ENCODE measurements at places on chromosomes 3 and 15. TPM values are rescaled to one million over a fixed set of nuclear protein-coding genes. Genes with fewer than 3 reads are reported as not detected.

DNA sequence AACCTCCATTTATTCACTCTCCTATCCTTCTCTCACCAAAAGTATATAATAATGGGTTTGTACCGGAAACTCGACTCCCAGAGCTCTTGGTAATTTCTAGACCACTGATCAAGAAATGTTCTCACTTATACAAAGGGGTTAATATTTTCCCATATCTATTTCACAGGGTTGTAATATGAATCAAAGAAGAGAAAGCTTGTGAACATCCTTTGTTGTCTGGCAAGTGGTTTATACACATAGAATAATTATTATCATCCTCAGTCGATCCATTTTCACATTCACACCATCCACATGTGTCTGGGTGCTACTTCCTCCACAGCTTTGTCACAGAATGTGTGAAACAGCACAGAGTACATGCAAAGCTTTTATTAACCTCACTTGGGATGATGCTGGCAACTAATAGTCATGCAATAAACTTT lies 29.9 kb upstream of the STT3B start:
- DNase-seq, result no peak

GRCh38 chr15:67006083-67007065 lies 59.0 kb upstream of the SMAD3 start:
- DNase-seq, result no peak

GRCh38 chr3:52021489-52022268 lies 26.0 kb upstream of the RPL29 start:
- no peak for DNase-seq

DNA sequence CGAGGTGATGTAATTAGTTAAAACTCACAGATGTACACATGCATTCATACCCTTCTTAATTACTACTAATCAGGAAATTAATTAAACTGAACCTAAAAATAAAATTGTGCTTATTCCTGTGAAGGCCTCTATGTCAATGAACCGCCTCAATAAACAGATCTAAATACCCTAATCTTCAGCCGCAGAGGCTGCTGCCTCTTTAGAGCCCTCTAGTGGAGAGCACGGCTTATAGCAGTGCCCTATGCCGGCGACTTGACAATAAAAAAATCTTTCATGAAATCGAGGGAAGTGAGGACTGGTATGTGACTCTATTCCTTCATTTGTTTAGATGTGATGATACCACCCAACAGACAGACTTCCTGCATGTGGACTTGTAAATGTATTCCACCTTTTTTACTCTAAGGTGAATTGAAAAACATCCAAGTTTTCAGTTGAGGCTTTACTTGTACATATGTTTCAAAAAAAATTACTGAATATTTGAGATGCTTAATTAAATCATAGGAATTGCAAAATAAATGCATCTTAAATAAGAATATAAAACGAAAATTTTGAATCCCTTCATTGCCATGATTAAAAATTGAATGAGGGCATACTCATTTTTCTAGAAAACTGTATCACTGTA lies 8.3 kb upstream of the EPHA3 start:
- DNase-seq, result peak; percentile 43

- DNase-seq, result no peak
These were observed 93.5 kb upstream of the NR2F2 start for GRCh38 chr15:96237002-96237401.

DNA sequence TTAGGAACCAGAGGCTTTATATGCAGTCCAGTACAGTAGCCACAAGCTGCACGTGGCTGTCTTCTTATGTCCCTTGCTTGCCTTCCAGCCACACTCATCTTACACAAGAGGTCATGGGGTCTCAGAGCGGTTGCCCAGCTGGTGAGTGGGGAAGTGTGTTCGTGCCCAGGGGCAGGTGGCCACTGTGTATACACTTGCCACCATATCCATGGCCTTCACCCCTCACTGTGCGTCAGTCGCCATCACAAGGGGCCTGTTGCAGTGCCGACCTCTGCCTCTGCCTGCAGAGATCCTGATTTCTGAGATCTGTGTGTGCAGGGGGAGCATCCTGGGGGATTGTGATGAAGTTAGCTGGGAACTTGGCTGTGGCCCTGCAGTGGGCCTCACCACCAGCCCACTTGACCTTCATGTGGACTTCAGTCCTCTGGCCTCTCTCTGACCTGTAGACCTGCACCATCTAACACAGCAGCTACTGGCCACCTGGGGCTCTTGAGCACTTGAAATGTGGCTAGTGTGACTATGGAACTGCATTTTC lies 43.1 kb upstream of the SACM1L start:
- DNase-seq, result no peak

DNA sequence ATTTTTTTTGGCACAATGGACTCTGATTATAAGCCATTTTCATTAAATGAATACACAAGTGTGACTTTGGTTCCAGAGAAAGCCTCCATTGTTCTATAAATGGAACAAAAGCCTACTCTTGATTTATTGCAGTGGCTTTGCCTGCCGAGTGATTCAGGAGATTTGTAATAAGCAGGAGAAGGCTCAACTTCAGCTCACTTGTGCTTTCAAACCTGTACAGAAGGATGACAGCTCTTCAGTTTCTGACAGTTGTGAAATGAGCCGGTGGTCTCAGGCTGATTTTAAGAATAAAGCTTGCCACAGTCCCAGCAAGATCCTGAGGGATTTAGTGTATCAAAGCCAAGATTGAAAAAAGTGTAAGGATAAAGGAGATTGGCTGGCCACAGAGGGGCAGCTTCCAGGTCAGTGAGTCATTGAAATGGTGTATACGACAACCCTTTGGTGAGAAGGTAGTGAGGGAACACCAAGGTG lies 438.8 kb upstream of the TGFBR2 start:
- no peak for DNase-seq

GRCh38 chr3:294581-294980 lies 98.0 kb downstream of the CHL1 start:
- no peak for DNase-seq

GRCh38 chr3:55735976-55736375 lies 248.9 kb upstream of the WNT5A start:
- no peak for DNase-seq

- no peak for DNase-seq
These were observed 22.7 kb downstream of the EFL1 start for GRCh38 chr15:82239685-82240391.

CPN2 gene
- total RNA-seq, result not detected

DHX30 gene
- 60.1 TPM for total RNA-seq

CORO2B gene
- total RNA-seq, result 7.9 TPM

TEX55 gene
- not detected for total RNA-seq

RTP4 gene
- total RNA-seq, result 1.6 TPM

PFKFB4 gene
- total RNA-seq, result 3.2 TPM

UROC1 gene
- total RNA-seq, result not detected

UBE2E2 gene
- 24.3 TPM for total RNA-seq

All from MG63 (cell line).